ENCODE measurements at places on chromosomes 6 and 20. TPM values are rescaled to one million over a fixed set of nuclear protein-coding genes. Genes with fewer than 3 reads are reported as not detected.

The PPP1R16B gene
- total RNA-seq = 8.5 TPM

The TRAPPC3L gene
- total RNA-seq = 0.33 TPM

The ENPP5 gene
- 0.71 TPM for total RNA-seq

The APMAP gene
- 45.6 TPM for total RNA-seq

The RPP40 gene
- total RNA-seq = 5.0 TPM

The ANGPT4 gene
- total RNA-seq = 1.1 TPM

GRCh38 chr20:33838035-33838864 is 27.1 kb downstream of the CHMP4B start:
- no peak for DNase-seq

DNA sequence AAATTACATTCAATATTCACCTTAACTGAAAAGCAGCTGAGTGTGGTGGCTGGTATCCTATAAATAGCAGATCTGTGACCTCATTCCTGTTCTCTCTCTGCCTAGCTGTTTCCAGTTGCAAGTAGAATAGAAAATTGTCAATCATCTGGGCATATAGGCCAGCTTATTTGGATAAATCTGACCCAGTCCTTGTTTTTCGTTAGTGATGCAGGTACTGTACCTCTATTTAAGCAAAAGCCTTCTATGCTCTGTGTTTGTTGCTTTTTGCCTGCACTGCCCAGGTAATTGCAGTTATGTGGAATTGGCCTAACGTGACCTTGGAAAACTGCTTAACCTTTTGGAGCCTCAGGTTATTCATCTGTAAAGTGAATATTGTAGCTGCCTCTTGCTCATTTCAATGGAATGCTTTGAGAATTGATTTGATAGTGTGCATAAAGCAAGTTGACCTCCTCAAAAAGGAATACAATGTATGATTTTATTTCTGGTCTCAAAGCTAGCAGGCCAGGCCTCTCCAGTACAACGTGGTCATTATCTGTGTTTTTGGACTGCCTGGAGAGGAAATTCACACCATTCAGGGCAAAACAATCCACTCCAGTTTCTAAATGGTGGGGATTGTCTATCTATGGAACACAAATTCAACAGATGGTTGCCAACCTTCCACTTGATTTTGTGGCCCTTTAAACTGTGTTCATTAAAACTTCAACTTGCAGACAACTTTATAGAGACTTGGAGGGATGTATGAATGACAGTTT is 508.7 kb upstream of the CITED2 start:
- DNase-seq = no peak

DNA sequence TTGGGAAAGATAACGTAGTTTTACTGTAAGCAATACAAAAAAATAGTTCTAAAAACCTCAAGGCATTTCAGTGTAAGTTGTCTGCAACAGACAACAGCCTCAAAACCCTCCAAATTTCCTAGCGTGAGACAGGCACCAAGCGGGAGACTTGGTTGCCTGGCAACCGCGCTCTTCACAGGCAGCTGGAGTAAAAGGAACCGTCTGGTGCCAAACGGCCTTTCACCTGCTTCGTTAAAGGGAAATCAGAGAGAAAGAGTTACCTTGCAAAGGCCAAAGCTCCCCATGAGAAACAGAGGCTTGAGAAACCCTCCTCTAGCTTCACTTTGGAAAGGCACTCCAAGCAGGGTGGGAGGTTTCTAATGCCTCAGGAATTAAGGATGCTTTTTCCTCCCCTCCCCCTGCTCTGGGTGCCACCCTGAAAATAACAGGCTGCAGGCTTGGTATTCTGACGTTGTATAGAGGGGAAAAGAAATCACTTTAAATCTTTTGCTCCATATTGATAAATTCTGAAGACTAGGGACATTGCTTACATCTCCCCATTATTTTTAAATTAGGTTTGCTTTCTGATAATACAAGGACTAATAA is 129.7 kb upstream of the UFL1 start:
- DNase-seq = no peak

GRCh38 chr6:107661291-107661690 is 162.8 kb downstream of the SCML4 start:
- no peak for DNase-seq

DNA sequence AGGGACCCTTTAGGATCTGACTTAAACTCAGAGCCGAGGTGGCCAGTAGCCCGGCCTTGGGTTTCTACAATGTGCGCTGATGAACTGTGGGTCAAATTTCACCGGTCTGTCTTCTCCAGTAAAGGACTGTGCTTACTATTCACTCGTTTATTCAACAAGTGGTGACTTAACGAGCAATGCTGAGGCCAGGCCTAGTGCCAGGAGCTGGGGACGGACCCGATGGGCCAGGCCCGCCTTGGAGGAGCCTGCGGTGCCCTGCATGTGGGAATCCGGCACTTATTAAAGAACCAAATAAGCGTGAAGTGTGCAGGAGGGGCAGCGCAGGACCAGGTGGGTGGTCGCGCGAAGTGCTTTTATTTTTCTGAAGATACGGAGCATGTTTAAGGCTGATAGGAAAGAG is 24.0 kb downstream of the CTCFL start:
- no peak for DNase-seq

GRCh38 chr6:41943456-41943855 is 1.8 kb upstream of the CCND3 start:
- no peak for DNase-seq

DNA sequence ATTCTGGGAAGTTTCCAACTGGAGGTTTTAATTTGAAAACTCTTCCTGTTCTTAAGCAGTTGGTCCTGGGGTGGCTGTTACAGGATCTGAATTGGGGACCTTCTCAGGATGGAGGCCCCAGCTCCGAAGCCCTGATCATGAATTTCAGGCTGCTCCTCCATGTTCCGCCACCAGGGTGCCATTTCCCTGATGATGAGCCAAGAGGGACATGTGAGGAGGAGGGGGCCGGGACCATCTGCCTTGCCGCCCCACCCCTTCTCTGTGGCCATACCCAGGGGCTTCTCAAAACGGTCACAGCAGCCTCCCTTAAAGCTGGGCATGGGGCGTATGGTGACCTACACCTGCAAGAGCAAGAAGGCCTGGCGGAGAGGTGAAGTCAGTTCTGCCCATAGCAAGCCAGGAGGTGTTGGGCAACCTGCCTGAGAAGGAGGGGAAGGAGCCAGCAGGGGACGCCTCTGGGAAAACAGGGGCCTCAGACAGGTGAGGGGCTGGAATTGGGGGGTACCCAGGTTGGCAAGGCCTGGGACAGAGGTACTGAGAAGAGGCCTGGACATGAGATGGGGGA is 3.6 kb upstream of the BAK1 start:
- DNase-seq = no peak

DNA sequence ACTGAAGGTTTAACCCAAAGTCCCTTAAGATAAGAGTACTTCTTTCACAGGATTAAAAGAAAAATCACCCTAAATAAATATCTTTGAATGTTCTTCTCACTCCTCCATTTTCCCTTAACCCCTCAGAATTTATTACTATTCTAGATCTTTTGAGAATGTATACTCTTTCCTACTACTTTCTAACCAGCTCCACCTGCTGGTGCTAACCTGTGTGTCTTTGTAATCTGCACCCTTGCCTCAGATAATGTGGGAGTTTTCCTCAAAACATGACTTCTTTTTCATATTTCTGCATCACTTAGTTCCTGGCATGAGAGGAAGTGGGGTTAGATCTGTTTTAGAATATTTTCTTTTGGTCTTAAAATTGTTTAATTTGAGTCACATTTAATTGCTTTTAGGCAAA is 394.2 kb downstream of the BMP2 start:
- no peak for DNase-seq

DNA sequence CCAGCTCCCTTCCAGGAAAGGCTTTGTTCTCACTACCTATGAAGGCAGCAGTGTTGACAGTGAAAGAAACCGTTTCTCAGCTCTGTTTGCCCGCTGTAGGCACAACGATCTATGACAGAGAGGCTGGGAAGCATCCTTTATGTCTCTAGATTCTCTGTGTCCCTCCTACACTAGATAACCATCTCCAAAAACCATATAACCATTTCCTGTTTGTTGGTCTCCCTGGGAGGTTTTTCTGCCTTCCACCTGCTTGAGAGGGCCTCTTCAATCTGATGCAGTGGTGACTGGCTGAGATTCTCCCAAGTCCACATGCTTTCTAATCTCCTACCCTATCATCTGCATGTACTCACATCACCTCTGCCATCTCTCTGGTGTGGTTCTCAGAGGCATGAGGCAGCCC is 32.0 kb upstream of the TMEM217 start:
- no peak for DNase-seq
